ENCODE measurements at places on chromosomes 1 and 21.
A peak's percentile ranks its signal among the peaks of the same experiment; 100 is the strongest.

DNA sequence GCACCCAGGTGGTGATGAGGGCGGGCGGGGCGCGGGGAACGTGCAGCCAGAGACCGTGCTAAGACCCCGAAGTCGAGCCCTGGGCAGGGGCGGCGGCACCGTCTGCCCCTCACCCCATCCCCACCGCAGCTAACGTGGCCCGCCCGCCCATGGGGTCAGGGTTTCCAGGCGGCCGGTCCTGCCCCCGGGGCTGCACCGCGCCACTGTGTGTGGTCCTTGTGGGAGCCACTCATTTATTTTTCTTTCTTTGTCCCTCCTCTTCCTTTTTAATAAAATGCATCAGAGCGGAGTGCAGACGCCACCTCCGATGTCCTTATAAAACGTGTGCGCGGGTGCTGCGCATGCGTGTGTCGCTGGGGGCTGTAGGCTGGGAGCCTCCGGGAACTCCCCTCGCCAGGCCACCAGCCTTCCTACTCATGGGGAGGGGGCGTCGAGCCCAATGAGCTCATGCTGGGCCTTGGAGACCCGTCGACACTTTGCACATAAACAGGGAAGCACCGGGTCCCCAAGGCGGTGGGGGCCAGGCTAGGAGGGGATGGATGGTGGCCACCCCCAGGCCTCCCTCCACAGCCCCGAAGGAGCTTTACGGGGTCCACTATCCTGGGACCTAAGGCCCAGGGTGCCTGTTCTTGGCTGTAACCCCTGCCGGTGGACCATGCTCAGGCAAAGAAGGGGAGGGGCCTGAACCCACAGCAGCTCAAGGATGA, 59.9 kb downstream of the WNT9A start:
- DNase-seq = no peak

GRCh38 chr1:71640998-71641397, 560.2 kb upstream of the ZRANB2 start:
- no peak for DNase-seq

DNA sequence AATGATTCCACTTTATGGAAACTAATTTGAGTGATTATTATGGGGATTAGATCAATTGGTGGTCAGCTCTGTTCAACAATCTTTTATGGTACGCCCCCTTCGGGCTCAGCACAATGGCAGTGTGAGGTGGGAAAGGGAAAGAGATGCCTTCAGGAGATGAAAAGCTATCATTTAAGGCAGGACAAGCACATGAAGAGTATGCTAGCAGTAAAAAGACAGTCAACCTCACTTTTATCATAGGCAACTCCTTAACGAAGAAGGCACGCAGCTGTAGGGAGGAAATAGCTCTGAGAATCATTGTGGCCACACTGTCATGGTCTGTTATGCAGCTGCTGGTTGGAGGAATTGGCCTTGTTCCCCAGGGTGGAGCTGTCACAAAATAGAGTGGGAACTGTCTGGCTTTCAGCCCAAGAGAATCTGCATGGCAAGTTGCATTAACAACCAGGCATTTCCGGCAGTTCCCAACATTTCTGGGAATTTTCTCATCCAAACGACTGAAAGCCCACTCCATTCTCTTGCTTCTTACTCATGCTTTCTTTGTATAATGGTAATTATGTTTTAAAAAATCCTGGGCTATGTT, 54.4 kb upstream of the BCL10 start:
- DNase-seq = peak; percentile 16

- DNase-seq = no peak
Measured at GRCh38 chr1:151655371-151655770, 43.5 kb downstream of the SNX27 start.

GRCh38 chr21:15222707-15223106, 157.9 kb upstream of the NRIP1 start:
- DNase-seq = peak; percentile 82

DNA sequence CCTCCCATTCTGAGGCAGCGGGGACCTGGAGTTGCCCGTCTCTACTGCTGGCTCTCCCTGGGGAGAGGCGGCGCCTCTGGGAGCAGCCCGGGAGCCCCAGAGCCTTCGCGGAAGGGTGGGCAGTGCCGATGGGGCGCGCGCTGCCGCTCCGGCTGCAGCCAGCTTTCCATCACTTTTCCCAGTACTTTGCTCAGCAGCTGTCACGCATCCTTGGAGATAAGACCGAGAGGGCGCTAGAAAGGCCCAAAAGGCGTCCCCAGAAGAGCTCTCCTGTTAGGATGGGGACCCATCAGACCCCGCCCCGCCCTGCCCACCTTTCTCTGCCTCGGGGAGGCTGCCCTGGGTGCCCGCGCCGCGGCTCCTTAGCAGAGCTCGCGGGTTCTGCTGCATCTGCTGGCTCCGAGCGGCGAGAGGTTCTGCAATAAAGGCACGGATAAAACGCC, 534 bp downstream of the KCNH1 start:
- DNase-seq = no peak

DNA sequence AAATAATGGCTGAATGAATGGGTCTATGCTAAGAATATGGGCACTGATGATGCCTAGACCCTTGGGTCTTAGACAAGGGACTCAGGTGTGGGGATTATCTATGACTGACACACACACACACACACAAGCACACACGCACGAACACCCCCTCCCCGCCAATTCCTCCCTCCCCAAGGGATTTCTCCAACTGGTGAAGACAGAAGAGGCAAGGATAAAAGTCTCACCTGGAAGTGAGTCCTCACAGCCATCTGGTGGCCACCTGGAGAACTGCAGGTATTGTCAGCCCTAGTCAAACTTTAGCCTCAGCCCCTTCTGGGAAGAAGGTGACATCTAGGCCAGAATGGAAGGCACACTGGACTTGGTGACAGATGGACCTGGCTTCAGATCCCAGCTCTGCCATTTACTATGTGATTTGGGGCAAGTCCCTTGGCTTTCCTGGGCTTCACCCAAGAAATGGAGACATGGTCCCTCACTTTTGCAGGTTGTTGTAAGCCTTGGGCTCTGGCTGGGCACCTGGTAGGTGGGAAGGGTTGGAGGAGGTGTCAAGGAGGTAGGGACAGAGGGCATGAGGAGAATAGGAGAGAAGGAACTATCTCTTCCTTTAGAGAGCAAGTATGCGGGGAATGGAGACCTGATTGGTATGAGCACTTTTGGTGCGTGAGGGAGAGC, 4.0 kb upstream of the GPR3 start:
- peak; percentile 73 for DNase-seq

DNA sequence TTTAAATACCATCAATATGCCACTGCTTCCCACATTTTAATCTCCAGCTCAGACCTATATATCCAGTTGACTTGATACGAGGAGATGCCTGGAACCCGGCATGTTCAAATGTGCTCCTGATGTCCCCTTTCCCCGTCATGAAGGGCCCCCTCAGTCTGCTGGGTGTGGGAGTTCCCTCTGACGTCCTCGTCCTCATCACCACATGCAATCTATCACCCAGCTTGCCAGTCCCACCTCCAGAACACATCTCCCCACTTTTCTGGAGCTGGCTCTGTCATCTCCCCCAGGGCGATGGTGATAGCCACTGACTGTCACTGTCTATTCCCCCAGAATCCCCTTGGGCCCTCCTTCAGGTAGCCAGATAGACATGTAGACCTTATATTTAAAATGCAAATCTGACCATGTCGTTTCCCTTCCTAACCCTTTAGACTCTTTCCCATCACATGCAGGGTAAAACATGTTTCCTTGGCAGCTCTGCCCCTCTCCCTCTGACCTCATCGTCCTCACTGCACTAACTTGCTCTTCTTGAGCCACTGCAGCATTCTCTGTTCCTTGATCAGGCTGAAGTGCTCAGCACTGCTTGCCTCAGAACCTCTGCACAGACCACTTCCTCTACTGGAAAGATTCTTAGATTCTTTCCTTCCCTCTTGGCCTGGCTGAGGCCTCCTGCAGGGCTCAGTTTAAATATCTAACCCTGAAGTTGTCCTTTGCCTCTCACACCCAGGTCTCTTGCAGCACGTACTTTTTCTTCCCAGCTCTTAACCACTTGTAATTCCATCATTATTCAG, 7.4 kb downstream of the AZIN2 start:
- peak; percentile 40 for DNase-seq

- DNase-seq = no peak
Measured at GRCh38 chr1:43292216-43292615, 6.8 kb upstream of the C1orf210 start.

GRCh38 chr1:72911656-72912055, 629.3 kb upstream of the NEGR1 start:
- no peak for DNase-seq

GRCh38 chr1:168676029-168676812, 52.8 kb downstream of the DPT start:
- no peak for DNase-seq

DNA sequence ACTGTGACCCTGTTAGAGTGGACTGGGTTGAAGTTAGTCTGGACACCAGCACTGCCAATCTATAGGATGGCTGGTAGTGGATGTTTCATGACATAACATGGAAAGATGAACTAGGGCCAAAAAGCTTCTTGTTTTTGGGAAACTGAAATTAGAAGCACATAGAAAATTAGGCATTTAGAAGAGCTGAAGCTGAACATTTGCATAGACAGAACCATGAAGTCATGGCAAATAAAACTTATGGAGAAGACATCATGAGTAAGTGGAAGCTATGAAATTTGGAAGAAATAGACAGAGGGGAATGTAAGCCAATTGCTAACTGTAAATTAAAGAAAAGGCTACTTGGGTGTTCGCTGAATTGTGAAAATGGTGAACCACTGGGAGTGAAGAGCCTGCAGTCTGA, 2.7 kb upstream of the S100A11 start:
- DNase-seq = no peak

GRCh38 chr1:43583058-43583457, 52.4 kb downstream of the PTPRF start:
- DNase-seq = no peak

DNA sequence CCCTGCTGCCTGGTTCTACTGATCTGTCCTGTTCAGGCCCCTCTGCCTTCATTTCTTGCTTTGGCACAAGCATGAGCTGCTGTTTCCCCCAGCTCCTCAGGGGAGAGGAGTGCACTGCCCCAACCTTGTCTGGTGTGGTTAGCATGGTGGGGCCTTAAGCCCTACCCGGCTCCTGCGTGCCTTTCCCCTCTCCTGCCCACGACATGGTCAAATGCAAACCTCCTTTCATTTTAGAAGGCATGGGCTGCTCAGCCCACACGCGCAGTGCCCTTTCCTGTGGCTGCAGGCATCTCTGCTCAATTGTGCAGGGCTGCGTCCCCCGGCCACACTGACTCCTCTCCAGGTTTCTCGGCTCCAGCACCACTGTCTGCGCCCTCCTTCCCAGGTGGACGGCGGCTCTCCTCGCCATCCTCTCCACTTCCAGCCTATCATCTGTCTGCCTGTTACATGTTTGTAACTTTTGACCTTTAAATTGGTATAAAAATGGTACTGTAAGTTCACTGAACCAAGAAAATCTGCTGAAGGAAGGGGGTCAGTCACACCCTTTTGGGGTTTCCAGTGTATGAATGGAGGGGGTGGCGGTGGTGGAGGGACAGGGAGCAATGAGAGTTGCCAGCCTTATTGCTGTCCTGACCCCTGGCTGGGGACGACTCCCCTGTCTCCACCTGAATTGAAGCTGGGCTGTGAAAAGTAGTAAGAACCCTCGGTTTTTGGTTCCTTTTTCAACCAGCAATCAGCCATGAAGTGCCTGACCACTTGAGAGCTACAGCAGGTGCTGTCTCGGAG, 5.1 kb downstream of the PDE9A start:
- no peak for DNase-seq

GRCh38 chr1:94992161-94992560, 65.3 kb upstream of the CNN3 start:
- no peak for DNase-seq

- DNase-seq = peak; percentile 87
Measured at GRCh38 chr1:161092621-161093028, 3.3 kb upstream of the NECTIN4 start.

GRCh38 chr1:30036666-30037065, 686.7 kb downstream of the MATN1 start:
- DNase-seq = no peak

DNA sequence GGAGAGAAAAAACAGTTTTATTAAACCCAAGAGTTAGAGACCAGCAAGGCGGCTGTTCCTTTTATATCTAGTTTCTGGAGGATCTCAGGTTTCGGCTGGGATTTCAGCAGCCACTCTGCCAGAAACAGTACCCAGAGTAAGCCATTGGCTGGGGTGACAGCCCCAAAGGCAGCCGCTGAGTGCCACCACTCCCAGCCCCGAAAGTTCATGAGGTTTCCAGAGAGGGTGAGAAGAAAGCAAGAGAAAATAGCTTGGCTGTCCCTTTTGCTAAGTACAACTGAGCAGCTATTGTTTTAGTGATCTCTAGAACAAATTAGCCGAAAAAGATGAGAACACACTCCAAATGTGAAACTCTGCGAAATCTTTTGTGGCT, 1.2 kb downstream of the SH3BGR start:
- DNase-seq = no peak
